Activated CD8-positive, alpha-beta T cell treated with anti-CD3 and anti-CD28 coated beads, Interleukin-2, amount 10 ng/mL, durations not matched to agents 7 days and 5 days (primary cell): ENCODE measurements at places on chromosomes 2 and 18. TPM values are rescaled to one million over a fixed set of nuclear protein-coding genes. Genes with fewer than 3 reads are reported as not detected.

- H3K36me3 ChIP-seq = peaks cover 23% of the 10 kb centered on the region
- H3K27me3 ChIP-seq = no peaks in the 10 kb centered on the region
- H3K4me1 ChIP-seq = peaks cover 7% of the 10 kb centered on the region
- DNase-seq = no peak
- no peak overlapping the region for H3K4me3 ChIP-seq
- no peak overlapping the region for H3K27ac ChIP-seq
These were observed 15.0 kb downstream of the NFU1 start for GRCh38 chr2:69422198-69422597.

GRCh38 chr18:5455674-5456073 is 88.1 kb downstream of the EPB41L3 start:
- no peaks in the 10 kb centered on the region for H3K27me3 ChIP-seq
- no peak overlapping the region for H3K27ac ChIP-seq
- H3K4me1 ChIP-seq = no peaks in the 10 kb centered on the region
- H3K4me3 ChIP-seq = no peak overlapping the region
- DNase-seq = no peak

- H3K4me1 ChIP-seq = peaks cover 33% of the 10 kb centered on the region
- DNase-seq = no peak
- H3K36me3 ChIP-seq = no peaks in the 10 kb centered on the region
- H3K27ac ChIP-seq = no peak overlapping the region
These were observed 15.3 kb upstream of the NFE2L2 start for GRCh38 chr2:177279847-177280246.

GRCh38 chr2:167275046-167275445 is 386.8 kb downstream of the XIRP2 start:
- no peaks in the 10 kb centered on the region for H3K36me3 ChIP-seq
- DNase-seq = no peak
- H3K4me3 ChIP-seq = no peak overlapping the region
- no peaks in the 10 kb centered on the region for H3K4me1 ChIP-seq

DNA sequence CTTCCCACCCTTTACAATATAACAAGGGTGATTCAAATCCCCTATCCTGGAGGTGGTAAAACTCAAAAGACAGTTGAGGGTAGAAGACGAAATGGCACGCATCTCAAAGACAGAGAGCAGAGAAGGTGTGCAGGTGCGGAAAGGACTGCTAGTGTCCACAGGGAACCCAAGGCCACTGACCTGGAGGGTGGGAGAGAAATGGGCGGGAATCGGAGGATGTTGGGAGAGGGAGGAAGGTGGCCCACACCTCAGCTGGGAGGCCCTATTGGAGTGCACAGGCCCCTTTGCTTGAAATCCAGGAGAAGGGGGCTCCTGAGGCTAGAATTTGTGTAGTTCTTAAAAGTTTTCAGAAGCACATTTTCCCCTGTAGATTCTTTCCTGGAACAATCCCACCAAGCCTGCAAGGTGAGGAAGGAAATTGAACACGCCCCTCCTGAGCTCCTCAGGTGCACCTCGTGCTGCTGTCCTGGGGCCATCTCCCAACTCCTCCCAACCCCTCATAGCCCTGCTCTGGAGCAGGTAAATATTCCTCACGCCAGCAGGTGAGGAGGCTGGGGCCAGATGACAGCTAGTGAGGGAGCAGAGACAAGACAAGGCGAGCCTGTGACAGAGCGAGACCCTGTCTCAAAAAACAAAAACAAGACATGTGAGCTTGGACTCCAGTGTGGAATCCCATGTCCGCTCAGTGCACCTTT is 99.3 kb downstream of the MCFD2 start:
- H3K27ac ChIP-seq = no peak overlapping the region
- no peak overlapping the region for H3K4me3 ChIP-seq
- peaks cover 11% of the 10 kb centered on the region for H3K27me3 ChIP-seq
- no peaks in the 10 kb centered on the region for H3K4me1 ChIP-seq
- no peaks in the 10 kb centered on the region for H3K36me3 ChIP-seq

- no peak overlapping the region for H3K4me3 ChIP-seq
- no peak for DNase-seq
- no peaks in the 10 kb centered on the region for H3K36me3 ChIP-seq
- H3K27me3 ChIP-seq = peaks cover 7% of the 10 kb centered on the region
These were observed 59.6 kb downstream of the CABYR start for GRCh38 chr18:24198461-24198860.

DNA sequence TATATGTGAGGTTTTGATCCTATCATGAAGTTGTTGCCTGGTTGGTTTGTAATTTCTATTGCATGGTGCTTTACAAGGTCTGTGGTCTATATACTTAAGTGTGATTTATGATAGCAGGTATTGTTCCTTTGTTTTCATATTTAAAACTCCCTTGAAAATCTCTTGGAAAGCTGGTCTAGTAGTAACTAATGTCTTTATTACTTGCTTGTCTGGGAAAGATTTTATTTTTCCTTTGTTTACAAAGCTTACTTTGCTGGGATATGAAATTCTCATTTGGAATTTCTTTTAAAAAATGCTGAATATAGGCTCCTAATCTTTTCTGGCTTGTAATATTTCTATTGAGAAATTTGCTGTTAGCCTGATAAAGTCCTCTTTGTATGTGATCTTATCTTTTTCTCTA is 862.9 kb upstream of the NXPH2 start:
- no peaks in the 10 kb centered on the region for H3K36me3 ChIP-seq
- H3K4me3 ChIP-seq = no peak overlapping the region
- no peaks in the 10 kb centered on the region for H3K27me3 ChIP-seq

DNA sequence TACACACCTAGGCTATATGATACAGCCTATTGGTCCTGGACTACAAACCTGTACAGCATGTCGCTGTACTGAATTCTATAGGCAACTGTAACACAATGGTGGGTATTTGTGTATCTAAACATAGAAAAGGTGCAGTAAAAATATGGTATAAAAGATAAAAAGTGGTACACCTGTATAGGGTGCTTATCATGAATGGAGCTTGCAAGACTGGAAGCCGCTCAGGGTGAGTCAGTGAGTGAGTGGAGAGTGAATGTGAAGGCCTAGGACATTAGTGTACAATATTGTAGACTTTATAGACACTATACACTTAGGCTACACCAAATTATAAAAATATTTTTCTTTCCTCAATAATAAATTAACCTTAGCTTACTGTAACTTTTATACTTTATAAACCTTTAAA is 41.8 kb downstream of the RASGRP3 start:
- H3K27ac ChIP-seq = no peak overlapping the region
- H3K4me1 ChIP-seq = no peaks in the 10 kb centered on the region
- H3K36me3 ChIP-seq = peaks cover 7% of the 10 kb centered on the region
- no peak for DNase-seq
- H3K4me3 ChIP-seq = no peak overlapping the region

GRCh38 chr2:43107679-43108078 is 118.7 kb downstream of the ZFP36L2 start:
- H3K4me3 ChIP-seq = no peak overlapping the region
- no peaks in the 10 kb centered on the region for H3K27me3 ChIP-seq
- no peak for DNase-seq
- no peak overlapping the region for H3K27ac ChIP-seq

DNA sequence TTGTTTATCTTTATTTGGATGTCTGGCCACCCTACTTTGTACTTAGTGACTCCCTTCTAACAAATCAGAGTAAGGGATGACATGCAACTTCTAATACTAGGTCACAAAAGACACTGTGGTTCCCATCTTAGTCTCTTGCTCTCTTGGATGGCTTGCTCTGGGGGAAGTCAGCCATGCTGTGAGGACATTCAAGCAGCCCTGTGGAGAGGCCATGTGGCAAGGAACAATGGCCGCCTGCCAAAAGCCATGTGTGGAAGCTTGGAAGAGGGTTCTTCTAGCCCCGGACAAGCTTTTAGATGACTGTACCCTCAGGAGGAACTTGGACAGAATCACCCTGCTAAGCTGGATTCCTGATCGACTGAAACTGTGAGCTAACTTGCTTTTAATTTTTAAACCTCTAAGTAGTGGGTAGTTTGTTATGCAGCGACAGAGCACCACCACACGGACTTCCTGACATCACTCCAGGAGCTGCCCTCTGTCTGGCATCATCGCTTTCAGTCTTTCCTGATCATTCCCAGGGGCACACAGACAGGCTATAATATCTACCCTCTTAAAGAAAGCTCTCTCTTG is 116.8 kb upstream of the ODC1 start:
- no peak overlapping the region for H3K4me3 ChIP-seq
- DNase-seq = no peak

- no peaks in the 10 kb centered on the region for H3K27me3 ChIP-seq
- no peak overlapping the region for H3K4me3 ChIP-seq
- H3K36me3 ChIP-seq = no peaks in the 10 kb centered on the region
- H3K4me1 ChIP-seq = no peaks in the 10 kb centered on the region
- DNase-seq = peak; percentile 19
These were observed 36.7 kb downstream of the MTERF4 start for GRCh38 chr2:241065355-241065803.

- DNase-seq = peak; percentile 42
- H3K27ac ChIP-seq = no peak overlapping the region
- H3K4me1 ChIP-seq = peaks cover 35% of the 10 kb centered on the region
- H3K4me3 ChIP-seq = no peak overlapping the region
These were observed 35.5 kb upstream of the PTMA start for GRCh38 chr2:231672617-231673347.

GRCh38 chr18:37219257-37219656 is 346.3 kb downstream of the CELF4 start:
- no peaks in the 10 kb centered on the region for H3K36me3 ChIP-seq
- H3K4me1 ChIP-seq = no peaks in the 10 kb centered on the region
- no peak overlapping the region for H3K4me3 ChIP-seq
- no peak overlapping the region for H3K27ac ChIP-seq

DNA sequence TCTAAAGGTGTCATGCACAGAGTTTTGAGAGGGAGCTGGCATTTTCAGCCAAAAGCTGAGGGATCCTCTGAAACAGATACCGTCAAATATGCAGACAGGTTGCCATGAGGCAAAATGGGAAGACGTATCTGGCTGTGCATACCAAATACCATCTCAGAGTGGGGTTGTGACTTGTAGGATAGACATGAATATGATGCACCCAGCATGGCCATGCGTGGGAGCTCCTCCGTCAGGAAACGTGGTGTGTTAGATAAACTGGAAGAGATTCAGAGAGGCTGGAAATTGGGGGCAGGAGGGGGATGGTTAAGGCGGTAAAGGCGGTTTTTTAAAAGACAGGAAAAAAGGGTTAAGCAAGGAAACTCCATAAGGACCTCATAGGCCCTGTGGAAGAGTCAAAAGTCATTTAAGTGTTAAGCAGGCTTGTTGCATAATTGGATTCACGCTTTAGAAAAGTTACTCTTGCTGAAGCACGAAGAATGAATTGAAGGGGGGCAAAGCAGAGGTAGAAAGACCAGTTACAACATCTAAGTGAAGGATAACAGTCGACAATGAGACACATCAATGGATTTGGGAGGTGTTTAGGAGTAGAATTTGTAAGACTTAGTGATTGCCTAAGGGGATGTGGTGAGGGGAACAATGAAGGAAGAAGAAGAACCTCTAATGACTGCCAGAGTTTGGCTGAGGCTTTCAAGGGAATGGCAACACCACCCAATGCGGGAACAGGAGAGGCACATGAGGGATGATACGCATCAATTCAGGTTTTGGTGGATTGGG is 139.6 kb upstream of the CTAGE1 start:
- H3K27ac ChIP-seq = no peak overlapping the region
- no peak overlapping the region for H3K4me3 ChIP-seq
- DNase-seq = no peak
- H3K27me3 ChIP-seq = peaks cover 40% of the 10 kb centered on the region

- H3K4me3 ChIP-seq = no peak overlapping the region
- peaks cover 16% of the 10 kb centered on the region for H3K4me1 ChIP-seq
- H3K27me3 ChIP-seq = peaks cover 14% of the 10 kb centered on the region
- H3K36me3 ChIP-seq = no peaks in the 10 kb centered on the region
- H3K27ac ChIP-seq = no peak overlapping the region
- DNase-seq = no peak
These were observed 105.5 kb downstream of the FAM168B start for GRCh38 chr2:130987519-130988425.

GRCh38 chr2:26598336-26598995 is 42.7 kb downstream of the CIB4 start:
- no peak overlapping the region for H3K4me3 ChIP-seq
- DNase-seq = no peak

GRCh38 chr2:26816893-26817292 is 31.0 kb downstream of the CENPA start:
- DNase-seq = no peak
- no peak overlapping the region for H3K27ac ChIP-seq
- no peak overlapping the region for H3K4me3 ChIP-seq
- no peaks in the 10 kb centered on the region for H3K36me3 ChIP-seq
- H3K27me3 ChIP-seq = peaks cover 3% of the 10 kb centered on the region

DNA sequence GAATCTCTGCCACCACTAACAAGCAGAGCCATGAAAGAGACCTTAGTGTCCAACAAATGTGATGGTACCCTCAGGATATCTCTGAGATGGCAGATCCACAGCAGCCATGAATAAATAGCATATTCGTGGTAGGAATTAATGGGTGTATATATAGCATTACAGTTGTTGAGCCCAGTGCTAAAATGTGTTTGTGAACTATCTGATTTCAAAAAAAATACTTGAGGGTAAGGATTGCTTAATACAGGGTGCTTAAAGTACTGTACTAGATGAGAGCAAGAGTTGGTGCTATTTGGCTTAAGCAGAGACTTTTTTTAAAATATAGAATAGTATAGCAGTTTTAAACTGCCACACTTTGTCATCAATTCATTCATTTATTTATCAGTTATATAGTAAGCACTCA is 101.5 kb upstream of the GALNT5 start:
- no peak overlapping the region for H3K4me3 ChIP-seq
- DNase-seq = no peak
- no peaks in the 10 kb centered on the region for H3K4me1 ChIP-seq
- no peak overlapping the region for H3K27ac ChIP-seq
- H3K27me3 ChIP-seq = peaks cover 9% of the 10 kb centered on the region

GRCh38 chr18:68177807-68178702 is 536.9 kb downstream of the TMX3 start:
- no peaks in the 10 kb centered on the region for H3K36me3 ChIP-seq
- H3K27me3 ChIP-seq = no peaks in the 10 kb centered on the region
- H3K4me1 ChIP-seq = no peaks in the 10 kb centered on the region
- H3K27ac ChIP-seq = no peak overlapping the region
- H3K4me3 ChIP-seq = no peak overlapping the region

DNA sequence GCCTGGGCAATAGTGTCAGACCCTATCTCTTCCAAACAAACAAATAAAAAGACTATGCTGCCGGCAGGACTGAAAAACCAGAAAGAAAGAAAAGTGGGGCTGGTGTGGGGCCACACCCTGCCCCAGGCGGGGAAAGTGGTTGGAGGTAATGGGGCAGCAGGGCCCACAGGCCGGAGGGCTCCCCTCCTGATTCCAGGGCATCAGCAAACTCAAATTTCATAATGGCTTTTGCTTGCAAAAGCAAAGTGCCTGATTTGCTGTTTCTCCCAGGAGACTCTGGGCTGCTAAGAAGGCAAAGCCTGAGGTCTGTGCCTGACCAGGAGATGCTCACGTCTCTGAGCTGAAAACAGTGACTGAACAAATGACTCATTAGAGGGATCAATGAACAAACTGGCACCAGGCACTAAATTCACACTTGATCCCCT is 121.9 kb downstream of the HDAC4 start:
- peaks cover 8% of the 10 kb centered on the region for H3K36me3 ChIP-seq
- H3K4me3 ChIP-seq = no peak overlapping the region
- H3K27ac ChIP-seq = no peak overlapping the region
- no peak for DNase-seq

The GRP gene
- total RNA-seq = not detected

The FBLN7 gene
- 0.58 TPM for total RNA-seq

The NUP35 gene
- 21.3 TPM for total RNA-seq

The CRYBA2 gene
- not detected for total RNA-seq

The RNF125 gene
- total RNA-seq = 26.5 TPM

The MAP3K19 gene
- not detected for total RNA-seq

The KCNIP3 gene
- total RNA-seq = not detected

The M1AP gene
- not detected for total RNA-seq

The CELF4 gene
- total RNA-seq = not detected
